ENCODE measurements at places on chromosomes 3 and 15. TPM values are rescaled to one million over a fixed set of nuclear protein-coding genes. Genes with fewer than 3 reads are reported as not detected.

UPK1B gene
- total RNA-seq = 13.6 TPM

TMC3 gene
- total RNA-seq = not detected

DNAH12 gene
- total RNA-seq = not detected

APOD gene
- 1.2 TPM for total RNA-seq

FILIP1L gene
- 0.16 TPM for total RNA-seq

ZBBX gene
- not detected for total RNA-seq

CPEB1 gene
- total RNA-seq = 2.8 TPM

PPARG gene
- total RNA-seq = 34.3 TPM

SPATA12 gene
- total RNA-seq = 0.41 TPM

BSN gene
- total RNA-seq = 0.08 TPM

MESP1 gene
- total RNA-seq = 1.1 TPM

PP2D1 gene
- total RNA-seq = not detected

EPHA6 gene
- not detected for total RNA-seq

RETNLB gene
- total RNA-seq = not detected

CHRM5 gene
- not detected for total RNA-seq

VIPR1 gene
- total RNA-seq = 0.47 TPM

TICRR gene
- 14.1 TPM for total RNA-seq

SLC12A8 gene
- total RNA-seq = 0.89 TPM

LMLN gene
- total RNA-seq = 2.7 TPM

CCDC39 gene
- not detected for total RNA-seq

CAMK2N2 gene
- total RNA-seq = 0.75 TPM

PLSCR5 gene
- not detected for total RNA-seq

PAQR9 gene
- total RNA-seq = 4.1 TPM

EFHB gene
- total RNA-seq = 0.53 TPM

CPLX3 gene
- 0.07 TPM for total RNA-seq

DLL4 gene
- 1.2 TPM for total RNA-seq

GRK7 gene
- not detected for total RNA-seq

NFKBIZ gene
- 8.4 TPM for total RNA-seq

ASTE1 gene
- 4.8 TPM for total RNA-seq
